Suppressor macrophage treated with lipopolysaccharide for 1 hour (primary cell): ENCODE measurements at places on chromosomes 11 and 22.
A peak's percentile ranks its signal among the peaks of the same experiment; 100 is the strongest.

DNA sequence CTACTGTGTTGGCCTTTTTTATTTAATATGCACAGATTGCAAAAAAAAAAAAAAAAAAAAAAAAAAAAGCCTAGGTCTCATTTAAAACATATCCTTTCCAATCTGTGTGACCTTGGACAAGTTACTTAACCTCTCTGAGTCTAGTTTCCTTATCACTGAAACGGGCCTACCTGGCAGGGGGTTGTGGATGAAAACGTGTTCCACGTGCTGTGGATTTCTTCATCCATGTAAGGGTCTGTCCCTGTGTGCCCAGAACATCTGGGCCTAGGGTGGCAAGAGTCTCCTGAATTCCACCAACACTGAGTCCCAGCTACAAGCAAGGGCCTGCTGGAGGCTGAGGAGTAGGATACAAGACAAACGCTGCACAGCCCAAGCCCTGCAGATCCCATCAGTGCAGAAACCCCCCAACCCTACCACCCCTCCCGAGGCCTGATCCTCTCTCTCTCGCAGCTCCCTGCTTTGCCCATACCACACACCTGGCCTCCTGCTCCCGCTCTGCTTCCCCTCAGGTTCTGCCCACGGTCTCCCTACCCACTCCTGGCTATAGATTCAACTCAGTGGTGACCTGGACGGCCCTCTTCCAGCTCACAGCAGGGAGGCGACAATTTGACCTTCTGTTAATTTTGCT lies 4.7 kb upstream of the GNAZ start:
- DNase-seq, result no peak

DNA sequence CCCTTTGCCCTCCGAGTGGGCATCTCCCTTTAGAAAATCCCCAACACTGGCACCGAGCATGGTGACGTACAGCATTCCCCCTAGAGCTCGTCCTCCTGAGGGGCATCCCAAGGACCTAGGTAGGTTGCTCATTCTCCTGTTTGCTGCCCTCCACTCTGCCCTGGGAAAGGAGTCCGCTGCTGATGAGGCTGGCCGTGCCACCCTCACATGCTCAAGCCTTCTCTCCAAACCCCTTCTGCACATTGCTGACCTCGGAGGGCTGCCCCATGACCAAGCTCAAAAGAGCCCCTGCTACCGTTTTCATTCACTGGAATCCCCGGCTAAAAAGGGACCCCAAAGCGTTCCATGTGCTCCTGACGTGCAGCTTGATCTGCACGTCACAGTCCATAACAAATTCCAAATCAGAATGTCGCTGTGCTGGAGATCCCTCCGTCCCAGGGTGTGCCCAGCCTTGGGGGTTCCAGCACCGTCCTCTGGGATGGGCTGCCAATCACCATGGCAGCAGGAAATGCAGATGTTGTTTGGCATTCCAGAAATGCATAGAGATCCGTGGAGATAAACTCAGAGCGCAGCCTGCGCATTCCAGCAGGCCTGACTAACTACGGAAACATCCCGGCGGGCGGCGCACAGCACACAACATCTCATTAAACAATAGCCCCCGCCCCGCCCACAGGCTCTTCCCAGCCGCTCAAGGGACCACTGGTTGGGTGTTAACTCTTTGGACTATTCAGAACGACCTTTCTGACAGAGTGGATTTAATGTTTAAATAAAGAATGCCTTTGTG lies 26.3 kb upstream of the GNB1L start:
- DNase-seq, result no peak

DNA sequence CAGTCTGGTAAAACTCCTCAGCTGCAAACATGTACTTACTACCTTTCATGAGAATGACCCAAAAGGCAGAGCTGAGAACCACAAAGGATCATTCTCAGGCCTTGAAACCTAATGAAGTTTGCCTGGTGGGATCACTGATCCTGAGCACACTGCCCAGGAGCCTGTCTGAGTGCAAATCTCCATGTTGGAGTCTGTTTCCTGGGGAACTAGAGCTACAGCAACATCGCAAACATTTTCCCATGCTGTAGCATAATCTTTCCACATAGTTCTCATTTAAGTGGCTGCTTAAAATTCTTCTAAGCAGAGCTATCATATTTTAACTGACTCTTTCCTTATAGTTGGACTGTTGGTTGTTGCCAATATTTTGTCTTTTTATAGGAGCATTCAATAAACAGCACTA lies 58.5 kb downstream of the GUCY1A2 start:
- DNase-seq, result no peak

GRCh38 chr22:39518996-39519680 lies 1.2 kb upstream of the ATF4 start:
- no peak for DNase-seq

GRCh38 chr22:21990445-21991303 lies 8.1 kb upstream of the TOP3B start:
- no peak for DNase-seq

GRCh38 chr22:49956418-49956770 lies 4.2 kb upstream of the PIM3 start:
- DNase-seq, result no peak

DNA sequence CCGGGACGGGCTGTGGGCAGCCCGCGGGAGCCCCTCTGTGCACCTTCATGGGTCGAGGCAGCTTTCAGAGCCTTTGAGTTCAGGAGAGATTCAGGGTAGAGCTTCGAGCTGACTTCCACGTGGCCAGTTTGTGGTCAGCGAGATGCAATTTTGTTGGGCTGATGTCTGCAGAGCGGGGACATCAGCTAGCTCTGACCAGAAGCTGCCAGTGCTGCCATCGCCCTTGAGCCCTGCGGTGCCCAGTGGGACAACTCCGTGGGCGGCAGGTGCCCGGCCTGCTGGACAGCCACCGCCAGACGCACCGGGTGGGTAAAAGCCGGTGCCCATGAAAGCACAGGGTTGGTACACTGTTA lies 719 bp downstream of the TALDO1 start:
- no peak for DNase-seq

- DNase-seq, result no peak
These were observed 905 bp upstream of the UCP3 start for GRCh38 chr11:74009675-74010305.

- DNase-seq, result no peak
These were observed 225.6 kb upstream of the E2F8 start for GRCh38 chr11:19466314-19466713.

DNA sequence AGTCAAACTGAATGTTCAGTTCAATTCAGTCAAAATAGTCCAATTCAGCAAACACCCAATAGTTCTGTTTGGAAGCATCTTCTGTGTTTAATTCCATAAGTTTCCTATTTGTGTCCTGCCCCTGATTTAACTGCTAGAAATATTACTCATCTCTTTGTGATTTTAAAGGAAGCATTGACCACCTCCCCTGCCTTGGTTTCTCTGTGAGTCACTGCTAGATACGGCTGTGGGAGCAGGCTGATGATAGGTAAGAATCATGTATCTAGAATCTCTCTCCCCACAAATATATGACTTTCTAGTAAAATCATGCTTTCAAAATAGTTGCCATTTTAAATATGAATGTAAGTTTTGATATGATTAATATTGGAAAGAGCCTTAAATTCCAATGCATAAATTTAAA lies 888.5 kb downstream of the NTM start:
- no peak for DNase-seq

DNA sequence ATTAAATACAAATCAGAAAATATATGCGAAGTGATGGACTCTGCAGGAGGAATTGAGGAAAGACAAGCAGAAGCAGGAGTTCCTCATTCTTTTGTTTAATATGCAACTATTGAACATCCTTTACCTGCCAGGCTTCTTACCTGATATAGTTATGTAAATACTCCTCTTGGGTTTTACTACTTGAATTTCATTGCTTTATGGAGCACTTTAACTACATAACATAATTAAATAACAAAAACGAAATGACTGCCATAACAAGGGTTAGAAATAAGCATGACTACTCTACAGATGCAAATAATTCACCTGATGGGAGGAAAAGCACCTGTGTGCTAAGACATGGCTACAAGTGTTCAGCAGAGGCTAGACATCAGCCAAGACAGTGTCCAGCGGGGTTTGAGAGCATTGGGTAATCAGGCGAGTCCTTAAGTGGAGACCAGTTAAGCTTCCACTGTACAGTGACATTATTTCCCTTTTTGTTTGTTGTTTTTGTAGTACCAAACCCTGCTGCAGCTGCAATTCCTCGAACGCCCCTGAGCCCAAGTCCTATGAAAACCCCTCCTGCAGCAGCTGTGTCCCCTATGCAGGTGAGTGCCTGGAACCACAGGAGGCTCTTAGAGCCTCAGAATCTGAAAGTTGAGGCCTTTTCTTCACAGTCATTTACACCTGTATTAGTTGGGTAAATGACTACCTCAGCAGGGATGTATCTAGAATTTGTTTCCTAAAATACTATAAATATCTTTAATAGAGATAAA lies 67.4 kb downstream of the SPECC1L start:
- DNase-seq, result no peak

DNA sequence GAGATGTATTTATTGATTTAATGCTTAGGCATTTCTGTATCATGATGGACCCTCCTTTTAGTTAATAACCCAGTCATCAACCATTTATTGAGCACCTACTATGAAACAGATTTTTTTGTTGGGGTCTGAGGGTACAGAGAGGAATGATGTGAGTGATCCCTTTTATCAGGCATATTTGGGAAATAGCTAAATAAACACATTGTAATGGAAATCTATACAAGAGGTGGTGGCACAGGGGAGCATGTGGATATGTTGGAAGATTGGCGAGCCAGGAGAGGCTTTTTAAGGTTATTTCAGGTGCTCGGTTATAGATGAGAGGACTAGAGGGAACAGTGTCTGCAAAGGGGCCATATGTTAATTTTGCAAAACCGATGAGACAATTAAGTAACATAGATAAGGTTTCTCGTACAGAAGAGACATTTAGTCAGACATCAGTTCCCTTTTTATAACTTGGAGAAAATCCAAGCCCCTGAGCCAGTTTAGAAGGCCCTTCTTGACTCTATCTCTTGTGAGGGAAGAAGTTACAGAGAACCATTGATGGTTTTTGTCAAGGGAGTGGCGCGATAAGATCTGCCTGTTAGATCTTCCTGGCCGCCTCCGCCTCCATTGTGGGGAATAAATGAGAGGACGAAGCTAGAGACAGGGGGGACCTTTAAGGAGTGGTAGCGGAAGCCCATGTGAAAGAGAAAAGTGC lies 2.0 kb downstream of the ATXN10 start:
- peak; percentile 23 for DNase-seq

DNA sequence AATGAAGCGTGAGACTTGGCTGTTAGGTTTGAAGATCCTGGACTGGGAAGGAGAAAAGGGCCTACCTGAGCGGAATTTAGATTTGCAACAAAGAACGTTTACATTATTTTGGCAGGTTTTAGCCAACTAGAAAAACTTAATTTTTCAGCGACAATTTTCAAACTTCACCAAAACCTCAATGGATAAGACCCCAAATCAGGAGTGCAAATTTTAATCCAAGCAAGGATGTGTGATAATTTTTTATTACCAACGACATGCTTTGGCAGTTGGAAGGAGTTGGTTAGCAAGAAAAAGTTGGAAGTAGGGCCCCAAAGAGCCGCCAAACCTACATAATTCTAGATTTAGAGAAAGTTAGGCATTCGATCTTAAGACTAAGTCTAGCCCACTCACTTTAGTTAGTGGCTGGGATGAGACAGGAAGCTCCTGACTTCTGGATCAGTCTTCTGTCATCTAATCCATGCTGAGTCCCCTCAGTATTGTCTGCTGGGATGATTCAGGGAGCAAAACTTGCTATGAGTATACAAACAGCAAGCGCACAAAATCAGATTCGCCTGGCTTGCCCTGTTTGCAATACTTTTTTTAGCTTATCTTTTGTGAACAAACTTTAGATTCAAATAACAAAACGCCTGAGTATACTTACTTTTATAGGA lies 787 bp upstream of the RDX start:
- no peak for DNase-seq

DNA sequence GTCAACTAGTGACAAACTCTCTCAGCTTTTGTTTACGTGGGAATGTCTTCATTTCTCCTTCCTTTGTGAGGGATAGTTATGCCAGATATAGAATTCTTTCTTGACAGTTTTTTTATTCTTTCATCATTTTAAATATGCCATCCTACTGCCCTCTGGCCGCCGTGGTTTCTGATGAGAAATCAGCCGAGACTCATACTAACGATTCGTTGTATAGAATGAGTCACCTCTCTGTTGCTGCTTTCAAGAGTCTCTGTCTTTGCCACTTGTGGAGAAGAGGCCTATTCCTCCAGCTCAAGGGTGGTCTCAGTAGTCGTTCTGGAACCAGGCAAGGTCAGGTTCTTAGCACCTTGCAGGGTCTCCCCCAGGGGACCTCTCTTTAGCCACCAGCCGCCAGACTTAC lies 8.0 kb downstream of the MYO7A start:
- no peak for DNase-seq

DNA sequence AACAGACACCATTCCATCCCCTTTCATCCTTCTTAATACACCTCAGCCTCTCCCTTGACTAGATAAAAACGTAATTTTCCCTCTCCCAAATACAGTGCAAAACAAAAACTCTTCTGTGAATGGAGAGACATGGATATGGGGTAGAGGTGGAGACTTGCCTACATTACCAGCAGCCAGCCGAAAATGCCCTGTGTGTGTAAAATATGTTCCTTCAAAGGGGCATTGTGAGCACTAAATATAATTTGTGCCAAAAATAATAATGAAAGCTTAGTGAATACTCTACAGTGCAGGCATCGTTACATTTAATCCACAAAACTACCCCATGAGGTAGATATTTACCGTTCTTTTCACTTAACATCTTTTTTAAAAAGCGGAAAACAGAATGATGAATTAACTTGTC lies 1.0 kb upstream of the TRIM44 start:
- no peak for DNase-seq

GRCh38 chr11:46200537-46201281 lies 76.8 kb upstream of the CREB3L1 start:
- no peak for DNase-seq

- no peak for DNase-seq
These were observed 31.4 kb downstream of the ADAMTS8 start for GRCh38 chr11:130396965-130397364.

GRCh38 chr22:27982106-27982505 lies 63.0 kb upstream of the PITPNB start:
- no peak for DNase-seq

DNA sequence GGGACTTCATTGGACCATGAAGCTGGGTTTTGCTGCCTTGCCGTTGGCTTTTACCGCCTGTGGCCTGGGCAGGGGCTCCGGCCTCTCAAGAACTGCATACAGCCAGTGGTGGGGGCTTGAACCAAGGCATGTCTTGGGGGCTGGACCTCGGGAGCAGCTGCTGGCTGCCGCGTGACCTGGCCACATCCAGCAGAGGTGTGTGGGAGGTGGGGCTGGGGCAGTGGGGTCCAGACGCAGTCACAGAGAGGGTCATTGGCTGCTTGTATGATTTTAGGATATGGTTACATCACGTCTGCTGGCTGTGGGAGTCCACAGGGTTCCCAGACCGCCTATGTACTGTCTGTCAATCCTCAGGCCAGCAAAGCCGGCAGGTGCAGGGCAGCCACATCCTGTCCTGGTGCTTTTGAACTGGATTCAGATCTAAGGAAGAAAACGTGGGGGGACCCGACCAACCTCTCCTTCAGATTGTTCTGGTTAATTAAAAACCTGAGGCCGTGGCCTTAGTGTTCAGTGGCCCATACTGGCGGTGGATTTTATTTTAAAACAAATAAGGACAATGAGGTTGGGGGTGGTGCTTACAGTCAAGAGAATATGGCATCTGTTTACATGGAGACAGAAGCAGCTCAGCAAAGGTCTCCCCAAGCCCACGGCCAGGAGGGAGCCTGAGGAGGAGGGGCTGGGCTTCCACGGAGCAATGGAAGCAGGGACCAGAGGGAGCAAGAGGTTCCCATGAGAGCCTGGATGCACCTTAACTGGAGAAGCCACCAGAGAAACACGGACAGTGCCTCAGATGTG lies 426.0 kb downstream of the TBC1D22A start:
- no peak for DNase-seq

- DNase-seq, result peak; percentile 75
These were observed 10.5 kb upstream of the C11orf24 start for GRCh38 chr11:68282141-68282860.
